ENCODE measurements at places on chromosomes 13 and 19. TPM values are rescaled to one million over a fixed set of nuclear protein-coding genes. Genes with fewer than 3 reads are reported as not detected.

The TPGS1 gene
- 10.3 TPM for total RNA-seq

The NTF4 gene
- total RNA-seq: not detected

GRCh38 chr13:113992276-113993005, 18.6 kb upstream of the C13orf46 start:
- peak; percentile 55 for DNase-seq

- no peak for DNase-seq
Measured at GRCh38 chr13:91086936-91087716, 260.4 kb upstream of the MIR17HG start.

DNA sequence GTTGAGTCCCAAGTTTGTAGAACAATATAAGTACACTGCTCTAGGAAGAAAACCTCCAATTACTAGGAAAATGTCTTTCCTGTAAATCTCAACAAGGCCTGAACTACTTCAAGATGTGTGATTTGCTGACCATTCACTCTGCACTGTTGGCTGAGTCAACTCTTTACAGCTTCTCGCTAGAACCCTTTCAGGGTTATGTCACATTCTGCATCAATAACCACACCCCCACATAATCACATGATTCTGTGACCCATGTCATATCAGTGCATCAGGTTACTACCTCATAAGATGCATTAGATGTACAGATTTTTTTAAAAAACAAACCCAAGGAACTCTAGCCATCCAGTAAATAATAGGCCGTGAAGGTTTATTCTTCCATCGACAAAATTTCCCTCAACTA, 16.1 kb upstream of the DCLK1 start:
- DNase-seq: no peak

- no peak for DNase-seq
Measured at GRCh38 chr19:38515896-38516295, 82.4 kb downstream of the RYR1 start.

Measured in Right ventricle myocardium inferior (tissue), 1 donor.